NCI-H510A (cell line): ENCODE measurements at places on chromosomes 2 and 18.

- peak; percentile 65 for DNase-seq
These were observed 2.5 kb downstream of the CABLES1 start for GRCh38 chr18:23137788-23138216.

- no peak for DNase-seq
These were observed 1313.9 kb upstream of the SLC39A10 start for GRCh38 chr2:194343167-194343566.

DNA sequence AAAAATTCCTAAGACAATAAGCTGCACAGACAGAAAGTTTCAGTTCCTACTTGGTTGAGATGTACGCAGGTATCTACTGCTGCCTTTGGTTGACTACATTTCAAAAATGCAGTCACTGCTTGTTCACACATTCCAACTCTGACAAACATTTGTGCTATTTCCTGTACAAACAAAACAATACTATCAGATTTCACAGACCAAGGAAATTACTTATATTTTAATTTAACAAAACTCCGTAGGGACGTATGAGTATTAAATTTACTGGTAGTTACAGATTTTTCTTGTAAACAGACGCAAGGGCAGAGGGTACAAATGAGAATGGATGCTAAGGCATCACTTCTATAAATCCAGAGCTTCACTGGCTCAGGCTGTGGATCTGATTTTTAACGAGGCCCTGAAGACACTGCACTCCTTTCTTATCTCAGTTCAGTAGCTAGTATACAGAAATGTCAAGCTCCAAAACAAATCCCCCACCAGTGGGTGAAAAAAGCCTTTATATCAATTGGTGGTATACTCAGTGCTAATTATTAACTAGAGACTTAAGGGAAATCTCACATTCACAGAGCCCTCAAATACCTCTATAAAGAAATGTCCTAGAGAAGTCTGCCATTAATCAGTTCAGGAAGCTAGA is 31.7 kb upstream of the TTC32 start:
- DNase-seq: no peak

GRCh38 chr2:199778655-199779054 is 72.3 kb downstream of the FTCDNL1 start:
- no peak for DNase-seq

DNA sequence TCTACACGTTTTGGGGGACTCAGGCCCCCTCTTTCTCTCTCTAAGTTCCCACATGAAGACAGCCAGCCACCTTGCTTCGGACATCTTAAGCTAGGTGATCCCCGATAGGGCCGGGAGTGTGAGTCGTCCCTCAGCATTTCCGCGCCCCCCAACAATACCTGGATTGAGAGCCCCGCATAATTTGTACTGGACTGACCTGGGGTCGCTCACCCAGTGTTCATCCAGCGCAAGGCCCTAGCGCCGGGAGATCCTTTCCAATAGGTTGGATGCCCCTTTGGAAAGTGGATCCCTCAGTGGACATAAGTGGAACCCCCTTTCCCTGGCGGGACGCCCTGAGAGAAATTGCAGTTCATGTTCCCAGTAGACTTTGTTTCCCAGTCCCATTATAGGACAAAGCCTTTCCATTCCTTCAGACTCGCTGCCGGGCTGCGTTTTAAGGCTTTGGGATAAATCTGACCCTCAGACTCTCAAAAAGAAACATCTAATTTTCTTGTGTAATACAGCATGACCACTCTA is 77.8 kb upstream of the KCNH7 start:
- no peak for DNase-seq

- DNase-seq: no peak
These were observed 957.8 kb downstream of the SLC4A3 start for GRCh38 chr2:220585241-220585640.

DNA sequence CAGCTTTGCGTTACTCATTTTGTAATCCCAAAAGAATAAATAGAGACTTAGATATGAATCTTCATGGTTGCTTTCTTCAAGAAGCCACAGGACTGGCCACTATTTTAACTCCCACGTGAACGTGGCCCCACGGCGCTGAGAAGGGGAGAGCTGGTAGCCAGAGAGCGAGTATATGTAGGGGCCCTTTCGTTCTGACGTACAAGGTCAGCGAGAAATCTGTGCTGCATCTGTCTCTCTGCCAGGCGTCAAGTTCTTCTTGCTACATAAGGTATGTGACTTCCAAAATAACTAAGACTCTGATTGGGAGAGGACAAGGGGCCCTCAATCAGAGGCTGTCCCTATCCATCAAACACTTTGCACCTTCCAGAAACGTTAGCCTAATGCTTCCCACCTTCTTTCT is 149.2 kb downstream of the PLEKHA3 start:
- DNase-seq: no peak

- DNase-seq: no peak
These were observed 751.2 kb upstream of the NRXN1 start for GRCh38 chr2:51782921-51783765.

GRCh38 chr2:46778511-46778910 is 137.1 kb downstream of the MCFD2 start:
- no peak for DNase-seq

- no peak for DNase-seq
These were observed 41.9 kb downstream of the KCMF1 start for GRCh38 chr2:85012855-85013254.

- DNase-seq: peak; percentile 72
These were observed 4.2 kb upstream of the SP100 start for GRCh38 chr2:230411570-230412370.

DNA sequence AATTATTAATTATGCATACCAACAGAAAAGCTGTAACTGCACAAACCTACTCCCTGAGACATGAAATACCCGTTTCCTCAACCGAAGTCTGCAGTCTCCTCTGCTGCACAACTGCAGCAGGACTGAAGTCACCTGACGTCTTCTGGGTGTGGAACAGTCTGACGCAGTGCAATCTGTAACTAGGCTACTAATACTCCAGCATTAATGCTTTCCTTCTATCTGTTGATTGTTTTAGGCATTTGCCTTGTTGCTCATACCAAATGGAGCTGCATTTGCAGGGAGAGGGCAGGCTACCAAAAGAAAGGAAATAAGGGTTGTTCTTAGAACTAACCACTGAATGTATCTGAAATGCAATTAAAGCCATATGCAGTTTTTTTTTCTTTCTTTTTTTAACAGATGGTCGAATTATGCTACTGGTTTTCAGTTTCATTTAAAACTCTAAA is 40.1 kb downstream of the RTN4 start:
- DNase-seq: no peak

- DNase-seq: no peak
These were observed 80.1 kb downstream of the SPIRE1 start for GRCh38 chr18:12577848-12578247.

DNA sequence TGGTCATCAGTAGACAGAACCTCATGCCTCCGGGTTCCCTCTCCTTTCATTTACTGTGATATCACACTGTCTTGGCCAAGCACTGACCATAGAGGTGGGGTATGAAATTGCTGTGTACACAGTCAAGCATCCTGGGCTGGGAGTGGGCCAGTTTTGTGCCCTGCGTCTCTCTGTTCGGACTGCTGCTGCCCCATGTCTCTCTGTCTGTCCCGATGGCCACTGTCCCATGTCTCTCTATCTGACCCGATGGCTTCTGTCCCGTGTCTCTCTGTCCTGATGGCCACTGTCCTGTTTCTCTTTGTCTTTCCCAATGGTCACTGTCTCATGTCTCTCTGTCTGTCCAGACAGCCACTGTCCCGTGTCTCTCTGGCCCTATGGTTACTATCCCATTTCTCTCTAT is 164.9 kb downstream of the ARL4C start:
- DNase-seq: no peak

DNA sequence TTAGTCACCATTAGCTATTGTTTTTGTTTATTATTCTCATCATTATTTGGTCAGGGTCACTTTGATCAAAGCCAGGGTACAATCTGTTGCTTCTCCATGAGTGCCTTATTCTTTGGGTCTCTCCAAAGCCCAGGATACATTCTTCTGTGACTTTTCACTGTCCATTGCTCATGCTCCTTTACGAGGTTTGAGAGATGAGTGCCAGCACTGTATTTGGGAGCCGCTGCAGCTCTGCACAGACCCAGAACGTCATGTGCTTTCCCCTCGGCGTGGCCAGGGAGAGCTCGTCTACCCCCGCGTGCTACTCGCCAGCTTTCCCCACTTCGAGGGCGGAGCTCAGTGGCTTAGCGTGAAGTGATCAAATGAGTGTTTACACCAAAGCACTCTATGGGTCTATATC is 123.7 kb downstream of the COL6A3 start:
- DNase-seq: no peak

DNA sequence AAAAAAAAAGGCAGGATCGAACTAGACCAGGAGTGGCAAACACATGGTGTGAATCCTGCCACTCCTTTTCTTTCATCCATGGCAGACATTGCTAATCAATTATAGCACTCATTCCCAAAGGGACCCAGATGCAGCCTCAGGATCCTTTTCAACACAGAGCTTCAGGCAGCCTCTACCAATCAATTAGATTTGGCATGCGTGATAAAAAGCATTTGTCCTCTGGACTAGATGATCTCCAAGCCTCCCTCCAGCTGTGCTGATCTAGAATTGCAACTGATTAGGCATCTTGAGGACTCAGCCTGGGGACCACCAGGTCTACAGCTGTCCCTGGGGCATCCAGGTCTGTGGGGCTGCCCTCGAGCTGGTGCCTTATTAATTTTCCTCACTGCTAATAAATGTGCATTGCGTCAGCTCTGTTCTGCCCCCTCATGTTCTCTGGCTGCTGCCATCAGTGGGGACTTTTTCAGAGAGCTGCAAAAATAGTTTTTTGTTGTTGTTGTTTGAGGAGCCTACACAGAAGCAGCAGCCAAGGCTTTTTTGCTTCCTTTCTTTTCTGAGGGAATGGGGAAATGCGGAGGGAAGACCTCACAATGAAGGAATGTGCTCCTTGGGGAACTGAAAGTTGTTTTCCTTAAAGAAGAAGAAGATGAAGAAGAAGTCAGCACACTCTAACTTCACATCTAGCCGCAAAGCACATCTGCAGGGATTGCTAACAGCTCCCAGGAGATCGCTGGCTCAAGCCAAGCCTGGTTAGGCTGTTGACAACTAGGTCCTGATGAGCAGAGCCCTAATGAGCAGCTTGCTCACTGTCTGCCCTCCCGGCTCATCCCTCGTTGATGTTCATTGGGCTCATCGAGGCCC is 8.8 kb upstream of the ATOH8 start:
- DNase-seq: no peak

DNA sequence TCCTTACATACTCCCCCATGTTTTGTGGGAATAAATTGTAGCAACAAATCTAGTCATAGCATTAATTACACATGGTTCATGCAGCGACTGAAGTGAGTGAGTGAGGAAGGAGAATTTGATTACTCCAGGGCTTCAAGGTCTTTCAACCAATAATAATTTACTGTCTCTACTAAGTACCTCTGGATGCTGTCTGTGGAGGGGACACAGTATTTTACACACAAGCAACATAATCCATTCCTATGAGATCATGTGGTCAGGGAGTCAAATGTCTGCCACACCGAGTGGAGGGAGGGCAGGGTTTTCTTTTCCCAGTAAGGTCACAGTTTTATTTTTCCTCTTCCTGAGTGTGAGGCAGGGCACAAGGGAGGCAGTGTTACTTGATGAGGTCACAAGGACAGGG is 334.7 kb upstream of the CELF4 start:
- no peak for DNase-seq

DNA sequence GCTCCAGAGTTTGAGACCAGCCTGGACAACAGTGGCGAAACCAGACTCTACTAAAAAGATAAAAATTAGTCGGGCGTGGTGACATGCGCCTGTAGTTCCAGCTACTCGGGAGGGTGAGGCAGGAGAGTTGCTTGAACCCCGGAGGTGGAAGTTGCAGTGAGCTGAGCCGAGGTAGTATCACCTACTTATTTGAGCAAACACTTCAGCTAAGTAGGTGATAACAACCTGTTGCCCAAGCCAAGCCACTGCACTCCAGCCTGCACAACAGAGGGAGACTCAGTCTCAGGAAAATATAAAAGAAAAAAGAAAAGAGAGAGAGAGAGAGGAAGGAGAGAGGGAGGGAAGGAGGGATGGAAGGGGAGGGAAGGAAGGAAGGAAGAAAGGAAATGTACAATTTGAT is 21.3 kb downstream of the FER1L5 start:
- DNase-seq: no peak

DNA sequence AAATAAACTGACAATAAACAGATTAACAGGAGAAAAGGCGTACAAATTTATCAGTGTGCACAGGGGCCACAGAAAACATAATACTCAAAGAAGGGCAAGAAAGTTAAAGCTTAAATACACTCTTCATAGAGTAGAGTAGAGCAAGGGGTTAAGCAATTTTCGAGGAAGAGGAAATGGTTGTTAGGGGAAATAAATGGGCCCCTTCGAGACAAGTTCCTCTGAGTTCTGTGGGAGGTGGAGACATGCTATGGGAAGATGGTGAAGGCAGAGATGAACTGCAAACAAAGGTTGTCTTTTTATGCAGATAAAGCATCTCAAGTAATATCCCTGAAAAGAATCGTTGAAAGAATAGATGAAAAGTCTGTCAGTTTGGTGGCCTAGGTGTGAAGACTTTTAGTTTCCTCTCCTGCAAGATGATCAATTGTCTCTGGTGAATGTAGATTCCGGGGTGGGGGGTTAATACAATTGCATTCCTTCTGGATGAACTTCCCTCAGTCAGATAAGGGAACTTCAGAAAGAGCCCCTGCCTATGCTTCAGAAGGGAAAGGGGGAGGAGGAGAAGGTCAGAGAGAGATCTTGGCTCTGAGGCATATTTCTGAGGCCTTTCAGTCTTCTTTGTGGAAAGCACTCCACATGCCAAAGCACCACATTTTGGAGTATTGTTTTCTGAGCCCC is 127.0 kb downstream of the METTL4 start:
- DNase-seq: no peak
